Fibroblast of skin of right biceps (primary cell): ENCODE measurements at places on chromosomes 7 and 10.

- no peak for DNase-seq
Measured at GRCh38 chr7:44771358-44771757, 22.7 kb downstream of the ZMIZ2 start.

DNA sequence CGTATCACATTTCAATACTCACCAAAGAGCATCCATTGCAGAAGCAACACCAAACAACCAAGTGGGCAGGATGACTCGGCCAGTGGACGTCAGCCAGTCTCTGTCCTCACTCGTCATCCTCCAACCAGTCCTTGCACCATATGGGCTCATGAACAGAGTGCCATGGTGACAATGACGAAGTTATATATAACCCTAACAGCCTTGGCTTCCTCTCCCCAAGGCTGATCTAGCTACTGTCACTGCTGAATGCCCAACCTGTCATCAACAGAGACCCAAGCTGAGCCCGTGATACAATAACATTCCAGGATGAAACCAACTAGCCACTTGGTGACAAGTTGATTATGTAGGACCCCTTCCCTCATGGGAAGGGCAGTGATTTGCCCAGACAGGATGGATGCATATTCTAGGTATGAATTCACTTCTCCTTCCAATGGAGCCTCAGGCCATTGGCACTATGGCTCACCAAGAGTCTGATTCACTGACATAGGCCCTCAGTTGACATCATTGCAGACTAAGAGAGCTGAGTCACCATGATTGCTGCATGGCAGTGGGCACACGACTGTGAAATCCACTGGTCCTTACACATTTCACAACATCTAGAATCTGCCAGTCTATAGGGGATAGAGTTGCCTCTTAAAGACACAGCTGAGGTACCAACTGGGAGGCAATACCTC lies 26.3 kb upstream of the PPIF start:
- peak; percentile 88 for DNase-seq

DNA sequence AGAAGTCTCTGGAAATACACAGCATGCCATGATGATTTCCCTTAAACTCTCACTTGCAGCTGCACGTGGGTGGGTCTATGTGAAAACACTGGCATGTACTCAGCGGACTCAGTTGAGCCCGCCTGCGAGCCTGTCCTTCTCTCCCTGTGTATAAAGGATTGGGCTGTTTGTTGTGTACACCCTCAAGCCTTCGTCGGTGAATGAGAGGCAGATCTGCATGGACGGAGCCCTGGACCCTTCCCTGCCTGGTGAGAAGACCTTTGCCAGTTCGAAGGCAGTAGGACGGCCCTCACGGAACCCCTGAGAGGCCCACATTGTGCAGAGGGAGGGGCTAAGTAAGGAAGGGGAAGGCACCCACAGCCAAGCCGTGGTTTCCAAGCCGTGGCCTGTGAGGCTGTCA lies 121.2 kb downstream of the WDFY4 start:
- no peak for DNase-seq

- DNase-seq, result no peak
Measured at GRCh38 chr7:43700646-43701499, 28.4 kb downstream of the COA1 start.

DNA sequence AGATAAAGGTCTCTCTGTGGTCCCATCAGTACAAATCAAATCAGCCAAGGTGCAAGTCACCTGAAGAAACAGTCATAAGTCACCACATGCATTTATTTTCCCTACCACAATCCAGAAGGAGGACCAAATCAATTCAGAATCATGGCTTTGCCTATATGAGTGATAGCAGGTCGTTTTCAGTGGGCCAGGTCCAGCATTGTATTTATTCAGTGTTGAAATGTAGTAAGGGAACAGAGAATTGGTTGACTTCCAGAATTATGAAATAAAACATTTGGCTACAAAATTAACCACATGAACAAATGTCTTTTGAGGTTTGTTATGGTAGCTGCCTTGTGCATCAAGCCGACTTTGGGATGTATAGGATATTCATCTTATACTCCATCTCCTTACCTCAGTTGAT lies 88.4 kb downstream of the POLR1F start:
- DNase-seq, result peak; percentile 4

- DNase-seq, result peak; percentile 58
Measured at GRCh38 chr7:100091411-100092181, 2.8 kb downstream of the COPS6 start.

DNA sequence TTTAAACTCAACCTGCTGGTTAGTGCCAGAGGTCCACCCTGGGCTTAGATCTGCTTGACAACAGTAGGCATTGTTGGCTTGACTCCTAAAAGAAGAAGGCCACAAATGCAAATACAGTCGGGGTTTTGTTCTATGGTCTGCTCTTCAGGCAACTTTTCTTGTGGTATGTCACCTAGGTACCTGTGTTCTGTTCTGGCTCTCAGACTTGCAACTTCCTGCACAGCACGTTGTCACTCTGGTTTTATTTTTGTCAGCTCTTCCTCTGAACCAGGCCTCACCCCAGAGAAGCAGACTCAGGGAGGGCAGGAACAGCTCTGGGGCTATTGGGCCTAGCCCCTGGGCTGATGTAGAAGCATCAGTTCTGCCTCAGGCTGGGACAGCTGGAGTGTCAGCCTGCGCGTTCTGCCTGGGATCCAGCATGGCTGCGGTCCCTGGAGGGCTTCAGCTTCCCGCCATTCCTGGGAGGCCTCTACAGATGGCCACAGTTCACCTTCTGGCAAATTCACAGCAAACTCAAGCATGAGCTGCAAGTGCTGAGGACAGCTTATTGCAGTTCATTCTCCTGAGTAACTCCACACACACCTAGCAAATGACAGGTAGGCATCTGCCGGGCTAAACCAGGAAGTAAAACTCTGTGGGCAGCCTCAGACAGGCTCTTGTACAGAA lies 11.0 kb upstream of the PDCD4 start:
- DNase-seq, result no peak

DNA sequence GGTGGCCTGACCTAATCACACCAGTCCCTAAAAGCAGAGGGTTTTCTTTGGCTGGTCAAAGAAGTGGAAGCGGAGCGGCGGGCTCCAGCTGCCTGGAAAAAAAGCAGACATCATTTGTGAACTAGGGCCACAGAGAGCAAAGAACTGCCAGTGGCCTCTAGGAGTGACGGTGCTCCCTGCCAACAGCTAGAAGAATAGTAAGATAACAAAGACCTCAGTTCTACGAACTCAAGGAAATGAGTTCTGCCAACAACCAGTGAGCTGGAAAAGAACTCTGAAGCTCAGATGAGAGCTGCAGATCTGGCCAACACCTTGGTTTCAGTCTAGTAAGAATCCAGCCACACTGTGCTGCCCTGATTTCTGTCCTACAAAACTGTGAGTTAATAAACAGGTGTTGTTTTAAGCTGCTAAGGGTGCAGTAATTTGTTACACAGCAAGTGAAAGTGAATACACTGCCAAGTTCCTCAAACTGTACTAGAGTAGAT lies 178.0 kb downstream of the SRPK2 start:
- no peak for DNase-seq

DNA sequence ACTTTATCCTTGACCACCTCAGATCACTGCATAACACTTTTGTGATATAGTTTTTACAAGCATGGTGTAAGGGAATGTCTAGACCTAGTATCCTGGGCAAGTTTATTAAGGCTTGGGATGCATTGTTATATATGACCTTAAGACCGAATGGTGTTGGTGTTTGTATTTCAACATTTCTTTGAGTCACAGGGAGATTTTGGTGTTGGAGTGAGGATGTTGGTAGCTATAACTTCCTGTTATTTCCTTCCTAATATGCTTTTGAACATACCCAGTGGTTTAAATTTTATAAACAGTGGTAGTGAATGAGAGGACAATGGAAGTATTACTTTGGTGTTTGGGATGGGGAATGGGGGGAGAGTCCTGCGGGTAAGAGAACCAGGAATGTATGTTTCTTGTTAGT lies 2.6 kb downstream of the EXOC4 start:
- no peak for DNase-seq

DNA sequence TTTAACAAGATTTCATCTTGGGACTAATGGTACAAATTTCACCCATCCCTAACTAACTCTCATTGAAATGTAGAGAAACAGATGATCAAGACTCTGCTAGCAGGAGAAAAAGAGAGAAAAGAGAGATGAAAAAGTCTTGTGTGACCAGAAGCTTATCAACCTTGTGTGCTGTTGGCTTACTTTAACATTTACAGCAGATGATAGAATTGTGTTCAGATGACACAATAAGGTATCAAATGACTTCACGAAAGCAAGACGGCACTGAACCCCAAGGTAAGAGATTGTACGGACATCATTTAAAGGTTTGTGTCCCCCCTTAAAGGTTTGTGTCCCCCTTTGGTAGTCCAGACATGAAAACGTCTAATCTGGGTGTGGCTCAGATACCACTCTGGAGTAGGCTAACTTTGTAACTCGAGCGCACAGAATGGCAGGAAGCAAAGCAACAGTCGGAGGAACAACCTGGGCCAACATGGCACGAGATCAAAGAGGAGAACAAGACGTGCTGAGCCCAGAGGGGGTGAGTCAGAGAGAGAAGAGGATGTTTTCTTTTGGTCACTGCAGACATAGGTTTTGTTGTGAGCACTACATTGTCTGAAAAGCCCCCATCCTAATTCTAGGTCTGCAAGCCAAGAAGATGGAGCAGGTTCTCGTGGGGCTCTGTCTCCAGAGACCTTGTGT lies 10.4 kb upstream of the LMBR1 start:
- peak; percentile 25 for DNase-seq

DNA sequence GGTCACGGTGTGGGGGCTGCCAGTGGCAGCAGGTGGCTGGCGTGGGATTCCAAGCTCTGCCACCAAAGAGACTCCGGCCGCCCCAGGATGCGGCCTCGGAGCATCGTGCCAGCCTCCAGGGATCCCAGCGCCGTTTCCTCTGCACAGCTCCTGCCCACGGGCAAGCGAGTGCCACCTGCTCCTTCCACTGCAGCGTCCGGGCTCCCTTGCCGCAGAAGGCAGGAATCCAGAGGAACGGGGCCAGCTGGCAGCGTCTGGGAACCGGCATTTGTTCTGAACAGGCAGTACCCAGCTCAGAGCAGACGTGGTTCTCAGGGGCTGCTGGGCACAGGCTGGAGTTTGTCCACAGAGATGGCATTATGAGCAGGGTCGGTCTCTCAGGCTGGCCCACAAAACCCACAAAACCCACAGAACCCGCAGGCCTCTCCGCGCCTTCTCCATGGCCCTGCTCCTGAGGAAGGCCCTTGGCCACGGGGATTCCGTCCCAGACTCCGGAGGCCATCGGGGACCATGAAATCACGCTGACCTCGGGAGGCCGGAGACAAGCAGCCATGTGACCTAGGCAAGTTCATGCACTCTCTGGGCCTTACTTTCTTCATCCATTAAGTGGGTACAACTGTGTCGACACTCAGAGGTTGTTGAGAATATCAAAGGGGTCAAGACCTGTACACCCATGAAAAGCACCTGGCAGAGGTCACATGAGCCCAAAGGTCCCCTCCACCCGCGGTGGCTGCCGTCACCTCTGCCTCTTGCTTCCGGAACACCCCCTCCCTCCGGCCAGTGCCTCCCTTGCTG lies 72.1 kb upstream of the TNRC18 start:
- no peak for DNase-seq

DNA sequence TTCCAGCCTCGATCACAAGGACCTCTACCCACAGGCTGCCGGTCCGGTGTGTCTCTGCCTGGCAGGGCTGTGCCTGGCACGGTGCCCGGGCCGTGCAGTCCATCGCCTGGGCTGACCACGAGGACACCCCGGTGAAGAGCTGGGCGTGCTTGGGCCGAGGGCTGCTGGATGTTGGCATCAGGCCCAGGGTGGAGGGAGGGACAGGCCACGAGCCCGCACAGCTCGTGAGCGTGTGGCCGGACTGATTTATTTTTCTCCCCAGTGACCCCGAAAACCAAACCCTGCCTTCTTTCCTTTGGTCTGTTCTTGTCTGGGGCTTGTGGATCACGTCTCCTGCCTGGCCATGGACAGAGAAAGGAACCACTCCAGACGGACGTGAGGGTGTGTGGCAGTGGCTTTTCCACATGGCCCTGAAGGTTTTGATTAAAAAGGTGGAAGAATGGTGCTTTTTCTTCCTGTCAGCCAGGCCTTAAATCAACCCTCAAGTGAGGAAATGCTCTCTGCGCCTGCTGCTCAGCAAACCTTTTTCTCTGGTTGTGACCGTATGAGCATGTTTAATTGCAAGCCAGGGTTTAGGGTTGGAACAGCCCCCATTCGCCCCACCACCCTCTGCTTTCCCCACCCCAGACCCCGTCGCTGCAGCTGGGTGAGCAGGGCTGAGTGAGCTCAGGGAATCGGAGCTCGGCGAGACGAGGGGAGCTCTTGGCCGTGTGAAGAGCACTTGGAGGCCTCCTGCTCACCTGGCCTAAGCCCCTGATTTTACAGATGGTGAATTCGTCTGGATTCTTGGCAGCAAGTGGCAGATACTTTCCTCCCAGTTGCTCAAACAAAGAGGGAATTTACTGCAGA lies 130.1 kb downstream of the RGS10 start:
- DNase-seq, result peak; percentile 49

- DNase-seq, result no peak
Measured at GRCh38 chr10:21326594-21327288, 198.7 kb downstream of the SKIDA1 start.

GRCh38 chr7:80593869-80594586 lies 44.4 kb upstream of the CD36 start:
- no peak for DNase-seq

- DNase-seq, result no peak
Measured at GRCh38 chr10:24579906-24580305, 143.8 kb downstream of the ARHGAP21 start.

GRCh38 chr7:73900286-73900685 lies 39.3 kb downstream of the TMEM270 start:
- peak; percentile 59 for DNase-seq

GRCh38 chr10:16870331-16870730 lies 53.1 kb upstream of the RSU1 start:
- DNase-seq, result no peak

DNA sequence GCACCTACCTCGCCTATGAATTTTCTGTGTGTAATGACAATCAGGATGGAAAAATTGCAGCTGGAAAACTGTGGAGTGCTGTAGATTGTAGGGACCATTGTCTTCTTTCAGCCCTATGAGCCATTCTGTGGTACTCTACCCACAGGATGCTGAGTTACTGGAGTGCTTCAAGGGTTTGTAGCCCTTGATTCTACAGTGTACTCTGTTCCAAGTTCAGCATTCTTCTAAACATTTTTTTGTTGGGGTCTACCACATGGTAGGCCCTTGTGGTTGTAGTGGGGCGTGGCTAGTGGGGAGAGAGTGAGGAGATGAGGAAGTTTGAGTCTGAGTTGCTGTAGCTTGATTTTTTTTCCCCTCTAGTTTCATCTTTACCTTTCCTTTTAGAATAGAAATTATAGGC lies 33.5 kb downstream of the REEP3 start:
- peak; percentile 95 for DNase-seq

DNA sequence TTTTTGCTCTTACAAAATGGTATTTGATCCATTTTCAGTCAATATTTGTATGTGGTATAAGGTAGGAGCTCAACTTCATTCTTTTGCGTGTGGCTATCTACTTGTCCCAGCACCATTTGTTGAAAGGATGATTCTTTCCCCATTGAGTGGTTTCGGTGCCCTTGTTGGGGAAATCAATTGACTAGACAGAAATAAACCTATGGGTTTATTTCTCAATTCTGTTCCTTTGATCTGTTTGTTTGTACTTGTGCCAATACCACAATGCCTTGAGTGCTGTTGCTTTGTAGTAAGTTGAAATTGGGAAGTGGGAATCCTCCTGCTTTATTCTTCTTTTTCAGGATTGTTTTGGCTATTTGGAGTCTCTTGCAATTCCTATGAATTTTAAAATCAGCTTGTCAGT lies 41.0 kb downstream of the SNX10 start:
- DNase-seq, result no peak
